ENCODE measurements at places on chromosomes 6 and 20. TPM values are rescaled to one million over a fixed set of nuclear protein-coding genes. Genes with fewer than 3 reads are reported as not detected.

DNA sequence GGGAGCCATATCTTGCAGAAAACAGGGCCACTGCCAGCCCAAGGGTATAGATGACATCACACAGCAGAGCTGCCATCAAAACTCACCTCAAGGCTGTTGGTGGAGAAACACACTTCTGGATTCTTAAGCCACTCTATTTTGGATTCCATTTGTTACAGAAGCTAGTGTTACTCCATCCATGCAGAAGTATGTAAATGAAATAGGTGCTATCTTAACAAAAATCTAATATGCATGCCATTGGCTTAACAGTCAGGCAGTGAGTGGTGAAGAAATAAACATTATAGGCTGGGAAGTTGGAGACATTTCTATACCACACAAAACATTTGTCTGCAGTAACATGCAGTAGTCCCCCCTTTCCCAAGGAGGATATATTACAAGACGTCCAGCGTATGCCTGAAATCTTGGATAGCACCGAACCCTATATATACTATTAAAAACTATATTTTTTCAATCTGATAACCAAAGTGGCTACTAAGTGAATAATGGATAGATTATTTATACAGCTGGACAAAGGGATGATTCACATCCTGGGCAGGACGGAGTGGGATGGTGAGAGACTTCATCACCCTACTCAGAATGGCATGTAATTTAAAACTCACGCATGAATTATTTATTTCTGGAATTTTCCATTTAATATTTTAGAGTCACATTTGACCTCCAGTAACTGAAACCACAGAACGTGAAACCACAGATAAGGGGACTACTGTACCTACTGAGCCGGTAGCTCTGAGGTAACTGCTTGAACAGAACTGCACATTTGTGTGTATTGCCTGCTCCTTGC, 160.0 kb upstream of the PLN start:
- no peak for DNase-seq

GRCh38 chr6:5599127-5599526, 337.8 kb downstream of the FARS2 start:
- no peak for DNase-seq

GRCh38 chr20:12467758-12468157, 541.0 kb upstream of the SPTLC3 start:
- DNase-seq = no peak

DNA sequence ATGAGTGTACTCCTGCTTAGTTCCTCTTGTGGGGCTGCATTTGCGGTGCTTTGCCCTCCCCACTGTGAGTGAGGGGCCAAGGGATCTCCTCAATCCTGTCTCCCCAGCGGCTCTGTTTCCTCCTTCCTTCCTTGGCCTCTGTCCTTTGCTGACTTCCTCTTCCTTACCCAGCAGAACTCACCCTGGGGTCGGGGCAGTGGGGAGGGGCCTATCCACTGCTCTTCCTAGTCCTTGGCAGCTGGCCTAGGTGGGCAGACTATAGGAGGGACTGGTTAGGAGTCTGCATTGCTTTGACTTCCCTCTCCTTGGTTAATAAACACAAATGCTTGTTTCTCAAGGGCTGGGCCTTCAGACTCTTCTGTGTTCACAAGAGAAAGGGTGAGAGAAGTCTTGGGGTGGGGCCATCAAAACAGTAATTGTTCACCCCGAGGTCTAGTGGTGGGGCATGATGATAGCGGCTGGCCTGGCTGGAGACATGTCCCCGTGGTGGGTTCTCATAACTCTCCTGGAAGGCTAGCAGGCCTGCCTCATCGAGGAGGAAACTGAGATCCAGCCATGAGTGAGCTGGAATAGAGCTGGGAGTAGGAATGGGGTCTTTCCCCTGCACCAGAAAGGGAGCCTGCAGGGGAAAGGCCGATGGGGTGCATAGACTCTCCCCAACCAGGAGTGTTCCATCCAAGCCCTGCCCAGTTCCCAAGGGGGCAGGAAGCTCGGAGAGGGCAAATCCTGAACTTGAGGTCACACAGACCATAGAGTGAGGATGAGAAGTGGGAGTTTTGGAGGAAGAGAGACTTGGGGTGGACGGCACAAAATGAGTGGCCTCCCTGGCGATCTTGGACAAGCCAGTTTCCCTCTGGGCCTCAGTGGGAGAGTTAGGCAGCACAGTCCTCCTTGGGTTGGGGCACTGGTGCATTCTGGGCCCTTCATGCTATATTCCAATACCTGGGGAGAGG, 12.7 kb downstream of the FAM110A start:
- no peak for DNase-seq

DNA sequence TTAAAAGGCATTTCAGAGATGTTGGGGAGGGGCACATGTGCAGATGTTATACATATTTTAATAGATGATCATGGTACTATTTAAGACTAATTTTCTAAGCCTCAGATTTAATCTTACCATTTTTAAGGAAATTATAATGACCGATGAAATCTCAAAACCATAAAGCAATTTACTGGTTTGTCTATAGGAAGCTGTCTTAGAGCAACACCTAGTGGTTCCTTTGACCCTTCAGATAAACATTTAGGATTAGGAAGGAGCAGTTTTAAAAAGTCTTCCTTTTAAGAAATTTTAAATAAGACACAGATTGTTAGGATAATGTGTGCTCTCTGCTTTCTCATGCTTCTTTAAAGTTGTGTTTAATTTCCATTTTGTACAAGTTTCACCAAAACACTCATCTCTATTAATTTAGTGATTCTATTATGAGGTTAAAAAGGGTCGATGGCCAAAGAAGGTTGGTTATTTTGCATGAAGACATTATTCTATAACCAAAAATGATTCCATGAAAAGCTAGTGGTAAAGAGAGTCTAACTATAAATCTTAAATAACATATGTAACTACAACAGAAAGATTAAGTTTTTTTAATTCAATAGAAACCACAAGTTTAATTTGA, 376.4 kb downstream of the HACE1 start:
- DNase-seq = no peak

GRCh38 chr20:51486197-51487005, 56.1 kb downstream of the NFATC2 start:
- DNase-seq = no peak

DNA sequence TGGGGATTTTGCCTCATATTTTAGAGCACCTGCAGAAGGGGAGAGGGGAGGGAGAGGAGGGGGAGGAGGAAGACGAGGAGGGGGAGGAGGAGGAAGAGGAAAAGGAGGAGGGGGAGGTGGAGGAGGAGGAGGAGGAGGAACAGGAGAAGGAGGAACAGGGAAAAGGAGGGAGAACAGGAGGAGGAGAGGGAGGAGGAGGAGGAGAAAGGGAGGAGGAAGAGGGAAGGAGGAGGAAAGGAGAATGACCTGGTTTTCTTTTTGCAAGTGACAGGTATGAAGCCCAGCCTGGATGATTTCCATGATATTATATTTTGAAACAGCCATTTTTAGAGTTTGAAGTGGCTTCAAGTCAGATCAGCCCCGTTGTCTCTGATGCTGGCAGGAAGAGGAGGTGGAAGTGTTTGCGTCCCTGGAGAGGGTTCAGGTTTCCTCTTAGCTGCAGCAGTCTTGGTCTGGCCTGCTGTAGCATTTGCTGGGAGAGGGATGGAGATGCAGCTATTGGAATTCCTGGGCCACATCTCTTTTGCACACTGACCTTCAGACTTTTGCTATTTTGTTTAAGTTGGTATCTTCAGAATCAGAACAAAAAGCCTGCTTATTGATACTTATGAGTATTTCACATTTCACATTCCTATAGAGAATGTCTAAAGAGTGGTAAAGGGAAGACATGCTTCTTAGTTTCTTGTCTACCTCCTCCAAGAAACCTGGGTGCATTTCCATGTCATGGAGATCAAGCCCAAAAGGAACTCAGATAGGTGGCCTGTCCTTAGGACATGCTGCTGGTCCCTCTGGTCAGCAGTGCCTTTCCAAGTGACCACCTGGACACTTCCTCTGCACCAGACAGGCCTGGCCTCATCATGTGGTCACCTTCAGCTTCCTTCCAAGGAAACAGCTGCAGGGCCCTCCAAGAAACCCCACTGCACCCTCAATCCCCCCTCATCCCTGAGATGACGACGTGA, 54.3 kb upstream of the IYD start:
- no peak for DNase-seq

- DNase-seq = no peak
Observed at GRCh38 chr20:44965651-44966029, 672 bp upstream of the STK4 start.

DNA sequence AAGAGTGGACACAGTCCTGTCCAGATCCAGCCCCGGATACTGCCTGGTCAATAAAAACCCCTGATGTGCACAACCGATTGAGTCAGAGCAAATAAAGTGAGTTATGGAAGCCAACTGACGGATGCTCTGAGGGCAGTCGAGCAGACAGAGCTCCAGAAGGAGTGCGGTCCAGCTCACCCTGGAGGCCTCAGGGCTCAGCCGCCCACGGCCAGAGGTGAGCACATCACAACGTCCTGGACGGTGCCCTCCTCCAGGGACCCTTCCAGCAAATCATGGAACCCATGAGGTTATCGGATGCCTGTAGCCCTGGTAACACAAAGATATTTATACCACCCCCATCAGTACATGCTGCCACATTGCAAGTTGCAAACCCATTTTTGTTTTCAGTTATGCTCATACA, 44.0 kb upstream of the SMOC2 start:
- no peak for DNase-seq

DNA sequence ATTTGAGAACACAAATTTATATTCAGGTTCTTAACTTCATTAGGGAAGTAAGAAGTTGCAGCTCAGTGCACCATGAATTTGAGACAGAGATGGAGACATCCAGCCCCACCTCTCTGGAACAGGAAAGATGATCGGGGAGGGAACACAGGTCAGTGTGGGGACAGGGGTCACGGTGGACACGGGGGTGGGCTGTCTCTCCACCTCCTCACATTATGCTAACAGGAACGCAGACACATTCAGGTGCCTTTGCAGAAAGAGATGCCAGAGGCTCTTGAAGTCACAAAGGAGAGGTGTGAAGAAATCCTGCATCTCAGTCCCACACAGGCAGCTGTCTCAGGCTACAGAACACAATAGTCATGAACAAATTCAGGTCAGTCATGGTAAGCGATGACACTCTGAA, 3.1 kb downstream of the HLA-C start:
- DNase-seq = no peak

DNA sequence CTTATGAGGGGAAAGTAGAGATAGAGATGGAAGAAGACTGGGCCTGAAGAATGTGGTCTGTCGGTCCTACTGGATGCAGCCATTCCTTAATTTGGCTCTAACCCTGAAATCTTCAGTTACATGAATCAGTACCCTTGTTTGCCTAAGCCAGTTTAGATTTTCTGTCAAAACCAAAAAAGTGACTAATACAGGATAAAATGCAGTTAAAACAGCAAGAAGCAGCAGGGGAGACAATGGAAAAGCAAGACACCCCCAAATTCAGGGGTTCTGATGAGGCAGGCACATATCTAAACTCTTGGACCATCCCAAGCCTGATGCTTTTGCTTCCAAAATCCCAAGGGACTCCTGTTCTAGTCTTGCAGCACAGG, 17.4 kb upstream of the UBE2V1 start:
- DNase-seq = no peak

DNA sequence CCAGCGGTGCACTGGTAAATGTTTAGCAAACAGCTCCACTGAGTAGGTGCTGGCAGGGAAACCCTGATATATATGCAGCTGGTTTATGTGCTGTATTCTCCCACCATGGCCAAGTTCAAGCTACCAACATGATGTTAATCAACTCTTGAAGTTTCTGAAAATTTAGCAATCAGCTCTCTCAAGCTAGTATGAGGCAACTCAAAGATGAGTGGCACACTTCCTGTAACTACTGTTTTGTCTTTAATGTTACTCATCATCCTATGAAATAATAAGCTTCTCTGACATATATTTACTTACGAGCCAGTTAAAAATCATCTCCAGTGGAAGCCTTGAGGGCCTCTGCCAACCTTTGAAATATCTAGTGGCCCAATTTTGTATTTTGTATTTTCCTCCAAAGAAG, 54.7 kb downstream of the TRMT6 start:
- no peak for DNase-seq

GRCh38 chr20:32480371-32481241, 104.5 kb downstream of the NOL4L start:
- no peak for DNase-seq

DNA sequence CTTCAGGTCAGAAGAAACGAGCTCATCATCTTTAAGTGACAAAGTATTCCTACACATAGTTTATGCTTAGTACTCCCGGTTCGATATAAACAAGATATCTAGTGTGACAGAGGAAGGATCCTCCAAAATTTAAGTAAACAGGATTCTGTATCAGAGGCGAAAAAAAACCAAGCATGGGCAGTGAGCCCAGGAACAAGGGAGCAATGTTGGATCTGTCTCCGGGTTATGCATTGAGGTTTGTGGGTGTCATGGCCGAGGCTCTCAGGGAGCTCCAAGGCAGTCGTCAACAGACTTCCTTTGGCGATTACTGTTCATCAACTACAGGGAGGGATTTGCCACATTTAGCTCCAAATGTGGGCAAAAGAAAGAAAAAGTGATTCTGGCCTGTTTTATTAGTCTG, 319.5 kb downstream of the CBLN4 start:
- no peak for DNase-seq

GRCh38 chr6:86744048-86744447, 193.3 kb upstream of the HTR1E start:
- DNase-seq = no peak

- no peak for DNase-seq
Observed at GRCh38 chr6:149359440-149359839, 40.6 kb upstream of the SUMO4 start.

DNA sequence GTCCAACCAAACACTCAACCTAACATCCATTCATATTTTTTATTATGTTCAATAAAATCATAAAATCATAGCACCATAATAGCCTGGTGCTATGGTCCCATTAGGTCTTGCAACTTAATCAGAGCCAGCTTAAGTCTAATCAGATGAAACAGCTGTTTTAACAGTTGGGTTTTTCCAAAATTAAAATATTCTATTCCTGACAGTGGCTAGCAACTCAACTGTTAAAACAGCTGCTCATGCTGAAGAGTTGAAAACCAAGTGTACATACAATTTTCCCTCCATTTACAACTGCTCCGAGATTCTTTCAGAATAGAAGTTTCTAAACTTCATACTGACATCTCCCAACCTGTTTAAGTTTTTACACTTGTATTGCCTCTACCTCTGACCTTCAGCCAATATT, 89.5 kb downstream of the UBE3D start:
- no peak for DNase-seq

Gene SCRT2
- not detected for total RNA-seq

Gene RAET1L
- not detected for total RNA-seq

Gene ULBP3
- 4.4 TPM for total RNA-seq

Gene POU3F2
- 1.4 TPM for total RNA-seq

Gene SCGN
- total RNA-seq = 47.1 TPM

Gene SLPI
- 73.6 TPM for total RNA-seq

Gene RBBP9
- total RNA-seq = 14.0 TPM

Gene OPRL1
- total RNA-seq = 0.50 TPM

Gene SERAC1
- 12.4 TPM for total RNA-seq

Gene CPXM1
- total RNA-seq = 106 TPM

Gene TPX2
- total RNA-seq = 45.0 TPM
